ENCODE measurements at places on chromosomes 7 and 10.
A peak's percentile ranks its signal among the peaks of the same experiment; 100 is the strongest.

DNA sequence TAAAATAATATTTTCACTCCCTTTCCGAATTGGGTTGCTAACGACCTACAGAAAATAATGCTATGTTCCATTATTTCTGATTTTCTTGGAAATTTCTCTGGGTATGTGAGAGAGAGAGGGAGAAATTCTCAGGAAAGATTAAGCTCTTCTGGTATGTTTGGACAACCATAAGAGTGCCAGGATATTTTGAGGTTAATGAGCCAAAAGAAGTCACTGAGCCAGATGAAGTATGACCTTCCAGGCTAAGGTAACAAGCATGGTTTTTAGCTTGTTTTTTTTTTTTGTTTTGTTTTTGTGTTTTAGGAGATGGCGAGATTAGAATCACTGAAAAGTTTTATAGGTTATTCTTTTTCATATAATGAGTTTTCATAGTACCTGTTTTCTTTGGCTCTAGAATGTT, 171.0 kb upstream of the FOXP2 start:
- no peak for DNase-seq

DNA sequence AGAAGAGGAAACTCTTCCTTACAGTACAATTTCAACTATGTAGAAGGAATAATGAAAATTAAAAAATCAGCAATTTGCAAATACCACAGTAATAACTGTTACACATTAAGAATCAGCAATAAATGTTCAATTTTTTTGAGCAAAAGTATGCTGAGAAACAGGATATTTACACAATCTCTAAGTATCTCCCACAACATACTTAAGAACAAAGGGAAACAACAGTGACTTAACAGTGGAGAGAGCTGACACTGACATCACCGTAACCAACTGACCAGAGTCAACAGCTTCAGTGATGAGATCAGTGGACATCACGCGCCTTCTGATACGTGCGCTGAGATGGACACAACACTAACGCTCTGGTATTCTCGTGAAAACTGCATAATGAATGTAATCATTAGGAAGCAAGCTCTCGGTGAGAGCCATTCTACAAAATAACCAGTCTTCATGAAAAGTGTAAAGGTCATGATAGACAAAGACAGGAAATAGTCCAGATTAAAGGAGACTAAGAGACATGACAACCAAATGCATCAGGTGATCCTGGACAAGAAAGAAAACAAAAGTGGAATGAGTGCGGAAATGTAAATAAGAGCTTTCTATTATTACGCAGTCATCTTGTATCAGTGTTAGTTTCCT, 82.6 kb downstream of the PIP4K2A start:
- DNase-seq, result no peak

- DNase-seq, result peak; percentile 24
Measured at GRCh38 chr10:70757856-70758255, 27.3 kb downstream of the TBATA start.

- no peak for DNase-seq
Measured at GRCh38 chr10:49367600-49367999, 28.3 kb downstream of the DRGX start.

DNA sequence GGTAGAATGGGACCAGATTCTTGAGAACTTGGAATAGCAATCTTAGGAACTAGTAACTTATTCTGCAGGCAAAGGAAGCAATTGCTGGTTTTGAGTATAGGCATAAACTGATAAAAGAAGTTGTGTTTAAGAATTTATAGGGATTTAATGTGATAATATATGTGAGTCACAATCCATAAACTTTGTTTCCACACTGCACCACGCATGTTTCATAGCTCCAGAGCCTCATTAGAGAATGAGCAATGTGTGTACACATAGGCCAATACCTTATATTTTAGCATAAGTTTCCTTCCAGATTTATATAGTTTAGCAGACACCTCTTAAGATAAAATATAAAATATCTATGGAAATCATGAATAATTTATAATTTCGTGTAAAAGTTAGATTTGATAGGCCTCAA, 175.5 kb upstream of the SEMA3A start:
- DNase-seq, result no peak

- no peak for DNase-seq
Measured at GRCh38 chr10:90743291-90743690, 114.5 kb downstream of the HTR7 start.

DNA sequence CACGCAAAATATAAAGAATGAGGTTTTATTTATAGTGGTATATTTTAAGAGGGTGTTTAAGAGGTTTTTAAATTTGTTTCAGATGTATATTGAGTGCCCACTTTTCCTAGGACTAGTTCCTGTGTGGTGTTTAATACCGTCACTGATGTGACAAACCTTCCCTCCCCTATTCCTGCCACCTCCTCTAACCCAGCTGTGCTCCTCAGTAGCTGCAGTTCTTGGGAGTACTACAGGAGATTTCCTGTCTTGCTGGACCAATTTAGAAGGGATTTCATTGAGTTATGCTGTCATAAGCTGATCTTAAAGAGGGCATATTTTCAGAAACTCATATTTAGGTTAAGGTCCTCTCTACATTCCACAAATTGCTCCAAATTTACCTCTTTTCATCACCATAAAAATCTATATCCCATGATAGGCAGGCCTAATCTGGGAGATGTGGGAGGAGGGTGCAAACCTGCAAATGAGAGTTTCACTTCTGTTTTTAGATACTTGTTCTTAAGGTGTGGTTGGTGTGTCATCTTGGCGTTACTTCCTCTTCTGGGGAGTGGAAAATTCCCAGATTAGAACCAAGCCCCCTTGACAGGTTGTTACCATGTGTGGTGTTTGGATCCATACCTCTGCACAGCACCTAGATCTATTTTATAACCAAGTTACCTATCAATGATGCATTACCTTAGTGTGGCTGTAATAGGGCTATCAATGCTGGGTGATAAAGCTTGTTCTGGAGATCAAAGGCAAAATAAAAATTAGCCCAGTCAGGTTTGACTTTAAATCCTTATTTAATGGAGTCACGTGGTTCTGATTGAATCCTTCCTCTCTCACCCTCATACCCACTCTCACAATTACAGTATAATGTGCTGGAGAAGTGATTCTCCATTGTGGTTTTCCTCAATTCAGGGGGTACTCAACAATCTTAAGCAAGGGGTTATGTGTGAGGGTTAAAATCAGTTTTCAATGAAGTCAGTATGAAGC, 141.1 kb downstream of the CDK14 start:
- DNase-seq, result no peak

DNA sequence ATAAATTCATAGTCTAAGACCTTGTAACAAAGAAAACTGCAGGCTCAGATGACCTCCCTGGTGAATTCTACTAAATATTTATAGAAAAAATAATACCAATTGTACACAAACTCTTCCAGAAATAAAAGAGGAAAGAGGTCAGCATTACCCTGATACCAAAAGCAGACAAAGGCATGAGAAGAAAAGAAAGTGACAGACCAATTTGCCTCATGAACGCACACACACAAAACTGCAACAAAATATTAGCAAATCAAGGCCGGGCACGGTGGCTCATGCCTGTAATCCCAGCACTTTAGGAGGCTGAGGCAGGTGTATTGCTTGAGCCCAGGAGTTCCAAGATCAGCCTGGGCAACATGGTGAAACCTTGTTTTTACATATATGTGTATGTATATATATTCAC, 12.7 kb upstream of the COMMD3 start:
- no peak for DNase-seq

- no peak for DNase-seq
Measured at GRCh38 chr7:151468217-151469018, 28.5 kb upstream of the CRYGN start.

- DNase-seq, result no peak
Measured at GRCh38 chr10:128462844-128463243, 336.6 kb upstream of the MKI67 start.

DNA sequence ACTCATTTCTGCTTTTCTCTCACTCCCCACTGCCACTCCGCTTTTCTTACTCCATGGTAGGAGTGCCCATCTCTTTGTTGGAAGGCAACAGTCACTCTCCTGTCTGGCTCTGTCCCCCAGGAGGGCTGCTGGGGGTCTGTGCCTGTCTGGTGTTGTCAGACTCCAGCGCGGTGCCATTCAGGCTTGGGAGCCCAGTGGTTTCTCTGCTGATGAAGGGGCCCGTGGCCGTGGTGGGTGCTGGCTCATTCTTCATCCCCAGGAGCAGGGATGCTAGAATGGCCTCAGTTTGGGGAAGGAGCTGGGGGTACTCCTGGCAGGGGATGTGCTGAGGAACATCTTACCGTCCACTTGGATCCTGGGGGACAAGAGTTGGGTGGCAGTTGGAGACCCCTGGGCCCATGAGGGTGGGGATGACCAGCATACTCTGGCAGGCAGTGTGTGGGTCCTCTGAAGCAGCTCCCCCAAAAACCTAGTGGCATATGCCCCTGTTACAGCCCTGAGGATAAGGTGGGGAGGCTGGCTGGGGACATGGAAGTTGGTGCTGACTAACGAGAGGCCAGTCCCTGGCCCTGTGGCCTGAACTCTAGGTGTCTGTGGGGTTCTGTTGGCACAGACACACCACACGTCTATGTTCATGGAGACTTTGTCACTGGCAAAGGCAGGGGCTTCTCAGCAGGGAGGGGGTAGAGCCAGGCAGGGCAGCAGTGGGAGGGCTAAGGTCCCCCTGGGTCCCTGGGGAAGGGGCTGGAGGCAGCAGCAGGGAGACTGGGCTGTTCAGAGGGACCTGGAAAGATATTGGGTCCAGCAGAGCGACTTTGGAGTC, 102.8 kb upstream of the RET start:
- DNase-seq, result peak; percentile 24

- no peak for DNase-seq
Measured at GRCh38 chr7:3271298-3271697, 29.8 kb upstream of the SDK1 start.

DNA sequence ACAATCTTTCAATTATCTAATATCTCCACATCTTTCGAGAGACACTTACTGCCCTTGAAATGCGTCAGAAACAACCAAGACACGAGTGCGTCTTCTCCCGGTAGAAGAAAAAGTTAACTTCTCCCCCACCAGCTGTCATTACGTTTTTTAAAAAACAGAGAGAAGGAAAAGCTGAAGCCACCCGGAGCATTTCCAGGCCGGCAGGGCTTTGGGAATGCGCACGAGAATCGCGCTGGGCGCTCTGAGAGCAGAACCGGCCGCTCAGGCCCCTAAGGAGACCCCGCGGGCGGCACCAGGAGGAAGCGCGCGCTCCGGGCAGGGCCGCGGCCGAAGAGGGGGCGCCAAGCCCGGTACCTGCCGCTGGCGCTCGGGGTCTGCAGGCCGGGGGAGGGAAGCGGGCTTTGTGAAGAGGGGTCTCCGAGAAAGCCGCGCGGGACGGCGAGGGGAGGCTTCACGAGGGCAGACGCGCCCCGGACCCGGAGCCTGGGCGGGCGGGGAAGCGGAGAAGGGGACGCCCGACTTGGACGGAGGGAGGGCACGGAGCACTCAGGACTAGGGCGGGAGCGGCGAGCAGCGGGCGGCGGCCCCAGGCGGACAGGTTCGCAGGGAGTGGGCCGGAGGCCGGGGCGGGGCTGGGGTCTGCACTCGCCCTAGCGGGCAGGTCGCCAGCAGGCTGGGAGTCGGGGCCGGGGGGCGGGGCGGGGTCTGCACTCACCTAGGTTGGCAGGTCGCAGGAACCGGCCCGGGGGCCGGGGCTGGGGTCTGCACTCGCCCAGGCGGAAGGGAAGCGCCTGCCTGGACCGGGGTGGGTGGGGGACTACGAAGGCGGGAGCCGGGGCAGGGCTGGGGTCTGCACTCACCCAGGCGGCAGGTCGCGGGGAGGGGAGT, 932 bp downstream of the ESYT2 start:
- DNase-seq, result peak; percentile 65

DNA sequence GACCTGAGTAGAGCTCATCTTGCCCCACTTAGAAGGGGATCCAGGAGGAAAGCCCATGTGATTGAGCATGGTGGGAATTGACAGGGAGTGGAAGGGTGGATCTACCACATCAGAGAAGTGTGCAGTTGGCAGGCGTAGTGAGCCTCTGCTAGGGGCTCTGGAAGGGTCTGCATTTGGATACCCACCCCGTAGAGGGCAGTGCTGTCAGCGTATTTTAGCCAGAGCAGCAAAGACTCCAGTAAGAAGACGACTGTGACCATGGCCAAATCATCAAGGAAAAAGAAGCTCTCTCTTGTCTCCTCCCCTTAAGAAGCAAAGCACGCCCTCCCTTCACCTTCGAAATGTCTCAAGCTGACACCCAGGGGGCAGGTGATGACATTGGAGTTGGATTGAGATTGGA, 68.8 kb upstream of the INHBA start:
- DNase-seq, result no peak

DNA sequence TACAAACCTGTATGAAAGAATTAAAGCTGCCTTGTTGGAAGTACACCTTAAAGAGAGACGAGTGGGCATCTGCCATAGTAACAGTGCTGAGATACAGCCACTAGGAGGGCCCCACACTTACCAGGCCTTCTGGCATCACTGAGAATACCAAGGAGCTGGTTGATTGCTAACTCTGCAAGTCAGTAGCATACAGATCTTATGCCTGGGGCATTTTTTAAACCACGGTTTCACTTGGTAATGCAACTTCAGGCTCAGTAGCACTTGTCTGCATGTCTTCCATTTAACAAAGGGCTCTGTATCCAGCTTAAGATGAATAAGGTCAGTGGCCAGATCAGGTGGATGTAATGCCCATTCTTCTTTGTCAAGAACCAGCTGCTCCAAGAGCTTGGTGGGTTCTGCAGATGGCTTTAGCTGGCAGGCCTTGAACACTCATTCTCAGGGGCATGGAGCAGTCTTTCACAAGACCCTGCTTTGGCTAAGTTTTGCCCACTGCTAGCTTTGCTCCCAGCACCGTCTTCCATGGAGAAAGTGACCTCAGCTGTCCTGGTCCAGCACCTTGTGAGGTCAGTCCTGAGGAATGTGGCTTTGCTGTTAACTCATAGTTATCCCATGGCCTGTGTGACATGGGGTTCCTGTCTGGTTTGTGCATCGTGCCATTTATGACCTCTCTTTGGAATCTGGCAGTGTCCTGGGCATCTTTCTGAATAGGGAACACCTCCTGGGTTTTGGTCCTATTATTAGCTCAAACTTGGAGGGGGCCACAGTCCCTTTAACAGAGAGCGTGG, 68.1 kb downstream of the BMPER start:
- no peak for DNase-seq

DNA sequence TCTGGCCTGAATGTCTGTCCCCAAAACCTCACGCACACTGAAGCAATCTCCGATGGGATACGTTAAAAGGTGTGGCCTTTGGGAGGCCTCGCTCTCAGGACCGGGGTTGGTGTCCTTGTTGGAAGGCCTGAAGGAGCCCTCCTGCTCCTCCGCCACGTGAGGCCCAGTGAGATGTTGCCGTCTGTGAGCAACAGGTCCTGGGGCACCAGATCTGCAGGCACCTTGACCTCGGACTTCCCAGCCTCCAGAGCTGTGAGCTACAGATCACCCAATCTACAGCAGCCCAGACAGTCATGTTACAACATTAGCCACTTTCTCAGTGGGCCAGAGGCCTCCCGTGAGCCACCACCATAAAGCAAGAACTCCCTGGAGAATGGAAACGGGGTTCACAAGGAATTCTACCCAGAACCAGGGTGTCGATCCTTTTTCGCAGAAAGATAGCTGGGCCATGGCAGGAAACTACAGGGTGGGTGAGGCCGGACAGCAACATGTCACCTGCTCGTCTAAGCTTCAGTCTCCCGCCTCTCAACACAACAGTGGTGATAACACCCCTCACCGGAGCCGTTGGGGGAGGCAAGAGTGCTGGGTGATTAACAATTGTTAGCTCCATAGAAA, 87.0 kb downstream of the DIP2C start:
- no peak for DNase-seq

GRCh38 chr7:35649711-35650110, 45.2 kb downstream of the HERPUD2 start:
- DNase-seq, result no peak
